ENCODE measurements at places on chromosomes 1 and 21. TPM values are rescaled to one million over a fixed set of nuclear protein-coding genes. Genes with fewer than 3 reads are reported as not detected.

- no peak for DNase-seq
Observed at GRCh38 chr1:180299479-180300221, 69.6 kb downstream of the LHX4 start.

DNA sequence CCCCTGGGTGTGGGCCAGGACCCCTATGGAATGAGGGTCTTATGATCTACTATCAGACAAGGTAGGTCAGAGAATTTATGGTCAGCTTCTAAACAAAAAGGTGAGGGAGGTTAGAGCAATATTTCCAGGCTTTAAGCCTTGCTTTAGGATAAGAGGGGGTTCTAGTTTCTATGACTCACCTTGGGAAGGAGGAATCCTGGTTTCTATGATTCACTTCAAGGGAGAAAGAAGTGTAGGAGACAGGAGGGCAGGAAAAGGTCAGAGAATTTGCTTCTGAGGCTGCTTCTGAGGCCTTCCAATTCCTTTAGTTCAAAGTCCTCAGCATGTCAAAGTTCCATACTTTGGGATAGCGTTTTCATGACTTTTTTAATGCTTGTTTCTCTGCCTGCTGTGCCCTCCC is 35.2 kb downstream of the RGL1 start:
- no peak for DNase-seq

DNAJB4 gene
- total RNA-seq, result 10.6 TPM

- DNase-seq, result no peak
Observed at GRCh38 chr21:44773291-44773932, 28.2 kb downstream of the UBE2G2 start.

GRCh38 chr1:99970713-99971255 is 988 bp downstream of the SLC35A3 start:
- no peak for DNase-seq

PROX1 gene
- not detected for total RNA-seq
